ENCODE measurements at places on chromosomes 2 and 18.

GRCh38 chr2:44843641-44844310, 97.7 kb upstream of the SIX3 start:
- no peak for DNase-seq

DNA sequence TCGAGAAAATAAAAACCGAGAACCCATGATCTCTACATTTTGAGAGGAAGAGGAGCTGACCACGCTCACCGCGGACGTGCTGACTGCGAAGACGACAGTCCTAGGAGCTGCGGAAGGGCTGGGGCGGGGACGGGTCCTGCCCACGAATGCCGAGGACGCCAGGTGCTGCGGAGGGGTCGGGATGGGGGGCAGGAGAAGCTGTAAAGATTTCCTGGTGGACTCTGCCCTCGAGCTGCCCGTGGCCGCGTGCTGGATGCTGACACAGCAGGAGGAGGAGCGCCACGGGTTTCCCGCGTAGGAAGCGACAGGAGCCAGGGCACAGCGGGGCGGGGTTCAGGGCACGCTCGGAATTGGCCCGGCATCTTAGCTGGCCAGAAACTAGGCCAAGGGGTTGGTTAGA, 22.2 kb downstream of the ZSCAN30 start:
- DNase-seq, result no peak

DNA sequence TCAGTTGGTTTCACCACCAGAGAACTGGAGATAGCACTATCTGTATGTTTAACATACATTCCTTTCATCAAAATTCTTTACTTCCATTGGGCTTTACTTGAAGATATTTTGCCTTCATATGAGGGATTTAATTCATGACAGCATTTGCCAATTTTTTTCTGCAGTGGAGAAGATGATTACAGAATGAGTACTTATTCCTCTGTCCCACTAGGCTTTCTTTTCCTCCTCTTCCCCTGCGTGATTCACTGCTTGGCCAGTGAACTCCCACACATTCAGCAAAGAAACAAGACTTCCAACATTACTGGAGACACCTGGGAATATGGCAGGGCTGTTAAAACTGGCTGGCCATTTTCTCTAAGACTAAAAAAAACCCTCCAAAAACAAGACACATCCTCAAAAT, 425.8 kb upstream of the KCNH7 start:
- no peak for DNase-seq

DNA sequence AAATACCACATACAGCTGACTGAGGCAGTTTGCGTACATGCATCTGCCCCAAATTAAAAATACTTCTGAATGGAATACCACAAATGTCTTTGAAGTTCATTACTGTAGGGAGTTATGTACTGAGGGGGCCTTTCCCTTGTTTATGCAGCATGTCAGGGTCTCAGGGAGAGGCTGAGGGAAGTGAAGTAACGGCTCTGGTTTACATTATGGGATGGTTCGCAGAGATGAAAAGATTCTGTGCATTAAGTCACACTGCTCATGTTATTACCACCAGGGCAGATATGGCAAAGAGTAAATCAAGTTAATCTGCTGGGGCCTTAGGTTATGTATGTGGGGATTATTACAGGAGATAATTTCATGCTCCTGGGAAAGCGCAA, 385.9 kb upstream of the RND3 start:
- DNase-seq, result no peak

- DNase-seq, result peak; percentile 5
Observed at GRCh38 chr2:162073888-162074631, at the start of gene DPP4. Gene DPP4 (minus strand): TSS chr2:162074215. CDS start chr2:162073981, 234 bp downstream.

DNA sequence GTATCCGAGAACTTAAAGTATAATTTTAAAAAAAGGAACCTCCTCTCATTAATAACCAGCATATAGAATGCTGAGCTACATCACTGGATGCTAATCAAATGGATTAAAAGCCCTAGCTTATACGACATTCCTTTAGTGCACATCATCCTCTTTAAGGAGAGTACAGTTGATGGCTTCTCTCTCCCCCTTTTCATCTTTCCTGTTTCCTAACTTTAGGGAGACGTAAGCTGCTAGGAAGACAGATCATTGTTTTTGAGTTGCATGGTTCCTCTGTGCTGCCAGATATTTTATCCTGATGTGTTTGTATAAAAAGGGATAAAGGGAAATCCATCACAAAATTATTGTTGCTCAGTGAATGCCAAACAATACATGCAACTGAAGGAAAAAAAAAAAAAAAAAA, 94.2 kb downstream of the SLC8A1 start:
- DNase-seq, result no peak

DNA sequence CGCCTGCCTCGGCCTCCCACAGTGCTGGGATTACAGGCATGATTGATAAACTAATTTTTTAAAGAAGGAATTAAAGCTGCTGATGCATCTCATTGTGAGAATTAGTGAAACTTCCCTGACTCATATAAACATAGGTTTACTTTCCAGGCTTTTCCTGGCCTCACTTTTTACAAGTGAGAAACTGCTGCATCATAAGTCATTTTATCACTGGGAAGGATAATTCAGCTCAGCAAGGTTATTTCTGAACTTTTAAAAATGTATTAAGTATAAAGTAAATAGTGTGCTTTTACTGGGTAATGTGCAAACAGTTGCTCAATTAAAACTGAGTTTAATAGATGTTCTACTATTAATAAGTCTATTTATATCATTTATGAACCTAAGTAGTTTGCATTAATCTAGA, 1130.3 kb upstream of the CDH2 start:
- DNase-seq, result no peak

DNA sequence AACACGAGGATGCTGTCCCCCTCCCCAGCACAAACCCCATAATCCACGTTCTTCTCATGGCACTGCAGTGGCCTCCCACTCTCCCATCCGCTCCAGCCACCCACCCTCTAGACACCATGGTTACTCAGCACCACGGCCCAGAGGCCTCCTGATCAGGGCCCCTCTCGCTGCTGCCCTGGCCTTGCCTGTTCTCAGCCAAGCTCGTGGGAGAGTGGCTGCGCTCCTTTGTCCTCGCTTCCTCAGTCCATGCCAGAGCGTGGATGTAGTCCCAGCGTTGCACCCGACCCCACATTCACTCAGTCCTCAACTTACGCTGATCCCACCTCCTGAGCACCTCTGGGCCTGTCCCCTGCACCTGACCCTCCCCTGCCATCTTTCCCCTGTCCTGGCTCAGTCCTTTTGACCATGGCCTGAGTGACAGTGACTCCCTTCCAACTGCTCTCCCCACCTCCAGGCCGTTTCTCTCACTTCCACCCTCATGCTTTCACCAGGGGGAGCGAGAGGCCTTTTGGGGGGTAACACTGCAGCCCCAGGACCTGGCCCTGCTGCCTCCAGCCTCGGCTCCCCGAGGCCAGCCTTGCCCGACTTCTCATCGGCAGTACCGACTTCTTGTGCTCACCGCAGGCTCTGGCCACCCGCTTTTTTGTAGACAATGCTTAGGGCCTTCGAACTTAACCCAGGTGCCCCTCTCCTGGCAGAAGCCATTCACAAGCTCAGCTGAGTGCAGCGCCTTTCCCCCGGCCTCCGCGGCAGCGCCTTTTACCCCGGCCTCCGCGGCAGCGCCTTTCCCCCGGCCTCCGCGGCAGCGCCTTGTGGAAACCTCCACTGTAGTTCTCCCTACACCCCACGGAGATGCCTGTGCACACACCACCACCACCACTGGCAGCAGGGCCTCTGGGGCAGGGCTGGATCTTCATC, 131.4 kb downstream of the CLIP4 start:
- DNase-seq, result no peak

- no peak for DNase-seq
Observed at GRCh38 chr2:72098935-72099334, 48.7 kb downstream of the CYP26B1 start.

DNA sequence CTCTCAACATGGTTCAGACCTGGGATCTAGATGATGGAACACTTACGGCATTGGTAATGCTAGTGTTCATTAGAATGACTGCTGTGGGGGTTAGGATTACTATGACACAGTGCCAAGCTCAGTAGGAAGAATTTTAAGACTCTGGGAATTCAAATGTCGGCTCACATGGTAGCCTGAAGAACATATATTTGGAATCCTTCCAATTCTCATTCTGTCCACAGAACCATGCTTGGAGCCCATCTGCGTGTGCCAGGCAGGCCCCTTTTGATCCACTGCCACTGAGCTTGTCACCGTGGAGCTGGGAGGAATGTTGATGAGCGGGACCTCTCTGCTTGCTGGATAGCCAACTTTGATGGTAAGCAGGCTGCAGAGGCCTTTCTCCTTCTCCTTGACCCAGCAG, 322.0 kb upstream of the SOX11 start:
- DNase-seq, result no peak

DNA sequence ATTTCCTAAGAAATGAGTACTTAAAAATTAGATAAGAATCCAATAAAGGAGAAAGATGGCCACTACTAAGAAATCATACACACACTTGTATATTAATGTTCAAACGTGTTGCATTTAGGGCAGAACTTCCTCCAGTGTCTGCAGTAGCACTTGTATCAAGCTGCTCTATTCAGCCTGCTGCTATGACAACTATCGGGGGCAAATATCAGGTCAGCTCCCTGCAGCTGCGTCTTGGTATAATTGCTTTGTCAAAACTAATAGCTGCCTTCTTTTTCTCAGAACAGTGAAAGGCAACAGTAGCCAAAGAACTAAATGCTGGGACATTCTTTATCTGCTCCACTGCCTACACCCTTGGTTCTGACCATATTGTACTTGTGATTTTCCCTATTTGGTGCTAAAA, 300.7 kb downstream of the NOL4 start:
- DNase-seq, result no peak

DNA sequence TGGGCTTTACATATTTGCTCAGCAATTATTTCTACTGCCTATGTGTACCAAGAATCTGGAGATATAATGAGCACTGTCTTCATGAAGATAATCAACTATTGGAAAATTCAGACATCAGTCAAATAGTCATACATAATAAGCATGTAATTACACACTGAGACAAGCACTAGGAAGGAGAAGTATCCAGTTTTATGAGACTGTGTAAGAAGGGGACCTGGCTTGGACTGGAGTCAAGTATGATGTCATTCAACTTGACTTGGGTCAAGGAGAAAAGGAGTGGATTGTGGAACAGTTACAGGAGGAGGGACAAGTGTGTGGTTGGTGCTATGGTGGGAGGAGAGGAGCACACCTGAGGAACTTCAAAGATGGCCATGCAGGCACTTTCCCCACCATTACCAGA, 419.8 kb upstream of the TRIB2 start:
- DNase-seq, result no peak

- no peak for DNase-seq
Observed at GRCh38 chr2:119691189-119691588, 12.2 kb downstream of the TMEM177 start.

All from NCI-H2107 (cell line).